ENCODE measurements at places on chromosomes 16 and 17.

DNA sequence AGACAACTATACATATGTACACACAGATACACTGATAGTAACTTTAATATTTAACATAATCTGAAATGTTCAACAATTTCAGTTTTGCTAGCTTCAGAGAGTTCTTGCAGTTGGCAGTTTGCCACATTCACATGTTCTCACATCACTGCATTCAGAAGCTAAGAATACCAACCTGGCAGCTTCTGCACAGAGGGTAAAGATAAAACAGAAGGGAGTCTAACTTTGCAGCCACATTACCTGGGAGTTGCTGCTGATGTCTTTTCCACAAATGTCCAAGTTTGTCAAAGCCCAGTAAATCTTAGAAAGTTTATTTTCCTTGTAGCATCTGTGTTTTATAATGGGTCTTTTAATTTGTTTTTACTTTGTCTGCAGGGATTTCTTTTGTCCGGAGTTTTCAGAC lies 332.0 kb downstream of the BCAS3 start:
- no peak for DNase-seq

- DNase-seq, result no peak
Observed at GRCh38 chr17:39508987-39509386, 47.7 kb downstream of the CDK12 start.

GRCh38 chr17:47687328-47687690 lies 6.7 kb upstream of the TBKBP1 start:
- DNase-seq, result no peak

- no peak for DNase-seq
Observed at GRCh38 chr17:54902611-54903010, 2.0 kb downstream of the TOM1L1 start.

DNA sequence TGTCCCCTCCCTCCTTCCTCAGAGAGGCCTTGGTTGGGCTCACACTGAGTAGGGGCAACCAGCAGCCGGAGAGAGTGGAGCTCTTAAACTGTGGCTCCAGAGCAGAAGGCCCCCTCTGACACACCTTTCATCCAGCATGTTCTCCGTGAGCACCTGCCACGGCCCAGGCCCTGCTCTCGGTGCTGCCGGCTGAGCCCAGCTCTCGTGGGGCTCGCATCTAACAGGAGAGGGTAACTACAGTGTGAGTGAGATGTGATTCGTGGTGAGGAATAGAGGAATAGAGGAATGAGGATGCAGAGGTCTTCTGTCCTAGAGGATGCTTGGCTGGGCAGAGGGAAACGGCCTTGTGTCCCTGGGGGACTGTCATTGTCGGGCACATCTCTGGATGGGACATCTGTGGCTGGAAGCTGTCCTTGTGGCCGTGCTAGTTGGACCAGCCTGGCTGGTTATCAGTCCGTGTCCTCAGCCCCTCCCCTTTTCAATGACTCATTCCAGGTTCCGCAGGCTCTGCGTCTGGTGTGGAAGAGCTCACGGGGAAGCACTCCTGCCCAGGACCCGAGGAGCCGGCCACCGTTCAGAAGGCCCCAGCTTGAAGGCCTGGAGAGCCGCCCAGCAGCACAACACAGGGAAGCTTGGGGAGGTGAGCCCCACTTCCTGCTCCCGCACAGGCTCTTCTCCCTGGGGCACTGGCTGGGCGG lies 11.9 kb upstream of the DNASE1 start:
- DNase-seq, result no peak

GRCh38 chr17:13671771-13672170 lies 70.0 kb upstream of the HS3ST3A1 start:
- no peak for DNase-seq

GRCh38 chr16:66484453-66485213 lies 57.5 kb downstream of the BEAN1 start:
- DNase-seq, result no peak

DNA sequence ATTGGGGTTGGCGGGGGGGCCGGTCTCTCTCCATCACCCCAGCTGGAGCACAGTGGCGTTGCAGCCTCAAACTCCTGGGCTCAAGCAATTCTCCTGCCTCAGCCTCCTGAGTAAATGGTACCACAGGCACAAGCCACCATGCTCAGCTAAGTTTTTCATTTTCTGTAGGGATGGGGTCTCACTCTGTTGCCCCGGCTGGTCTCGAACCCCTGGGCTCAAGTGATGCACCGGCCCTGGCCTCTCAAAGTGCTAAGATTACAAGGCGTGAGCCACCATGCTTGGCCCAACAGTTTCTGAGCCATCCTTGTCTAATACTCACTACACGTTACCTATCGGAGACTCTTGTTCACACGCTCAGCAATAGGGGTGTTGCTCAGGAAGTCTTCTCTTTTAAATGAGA lies 11.6 kb downstream of the WDR59 start:
- DNase-seq, result no peak

DNA sequence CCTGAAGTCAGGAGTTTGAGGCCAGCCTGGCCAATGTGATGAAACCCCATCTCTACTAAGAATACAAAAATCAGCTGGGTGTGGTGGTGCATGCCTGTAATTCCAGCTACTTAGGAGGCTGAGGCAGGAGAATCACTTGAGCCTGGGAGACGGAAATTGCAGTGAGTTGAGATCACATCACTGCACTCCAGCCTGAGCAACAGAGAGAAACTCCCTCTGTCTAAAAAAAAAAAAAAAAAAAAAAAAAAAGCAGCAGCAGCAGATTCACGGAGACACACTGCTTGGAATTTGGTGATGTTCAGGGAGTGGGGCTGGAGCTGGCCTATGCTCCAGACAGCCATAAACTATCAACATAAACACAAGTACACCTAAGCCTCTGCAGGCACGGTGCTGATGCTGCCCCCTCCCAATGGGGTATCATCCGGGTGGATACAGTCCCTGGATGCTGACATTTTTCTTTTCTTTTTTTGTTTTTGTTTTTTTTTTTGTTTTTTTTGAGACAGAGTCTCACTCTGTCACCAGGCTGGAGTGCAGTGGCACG lies 39.6 kb upstream of the RHOT1 start:
- DNase-seq, result no peak

GRCh38 chr17:39169518-39169917 lies 3.6 kb upstream of the ARL5C start:
- no peak for DNase-seq

DNA sequence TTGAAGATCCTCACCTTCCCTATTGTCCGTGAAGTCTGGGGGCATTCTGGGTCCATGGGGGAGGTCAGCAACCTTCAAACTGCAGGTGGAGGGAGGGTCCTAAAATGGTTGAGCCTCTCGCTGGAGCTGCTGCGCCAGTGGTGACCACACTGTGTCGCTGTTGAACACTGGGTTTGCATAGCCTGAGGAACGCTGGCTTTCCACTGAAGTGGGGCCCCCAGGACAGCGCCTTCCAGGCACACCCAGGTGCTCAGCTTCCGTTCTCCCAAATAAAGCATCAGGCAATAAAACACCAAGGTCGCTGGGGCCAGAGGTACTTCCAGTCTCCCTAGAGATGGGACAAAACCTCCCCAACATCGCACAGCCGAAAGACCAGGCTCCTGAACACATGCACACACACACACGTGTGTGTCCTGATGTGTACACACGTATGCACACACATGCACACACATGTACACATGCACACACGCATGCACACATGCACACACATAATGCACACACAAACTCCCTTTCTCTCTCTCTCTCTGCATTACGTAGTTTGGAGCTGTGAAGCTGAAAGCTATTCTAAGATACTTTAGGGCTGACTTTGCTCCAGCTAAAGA lies 120.6 kb downstream of the IRF8 start:
- DNase-seq, result no peak

DNA sequence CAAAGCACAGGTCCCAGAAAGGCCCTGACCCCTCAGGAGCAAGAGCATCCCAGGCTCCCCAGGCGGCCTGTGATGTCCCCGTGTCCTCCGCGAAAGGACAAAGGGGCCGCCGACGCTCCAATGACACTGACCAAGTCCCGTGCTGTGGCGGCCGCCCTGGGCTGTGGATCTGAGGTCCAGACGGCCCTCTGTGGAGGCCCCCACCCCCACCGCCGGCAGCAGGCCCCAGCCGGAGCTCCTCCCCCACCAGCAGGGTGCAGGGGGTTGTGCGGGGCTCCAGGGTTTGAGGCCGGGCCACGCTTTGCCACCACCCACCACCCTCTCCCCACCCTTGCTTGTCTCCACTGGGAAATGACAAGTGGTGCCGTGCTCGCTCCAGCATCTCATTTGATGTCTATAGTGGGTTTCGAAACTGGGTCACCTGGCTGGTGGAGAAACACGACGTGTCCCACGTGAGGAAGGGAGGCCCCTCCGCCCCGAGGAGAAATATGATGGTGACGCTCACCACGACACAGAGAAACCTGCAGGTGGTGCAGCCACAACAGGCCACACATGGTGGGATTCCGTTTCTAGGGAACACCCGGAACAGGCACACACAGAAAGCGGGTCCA lies 31.2 kb upstream of the ZNF469 start:
- no peak for DNase-seq

DNA sequence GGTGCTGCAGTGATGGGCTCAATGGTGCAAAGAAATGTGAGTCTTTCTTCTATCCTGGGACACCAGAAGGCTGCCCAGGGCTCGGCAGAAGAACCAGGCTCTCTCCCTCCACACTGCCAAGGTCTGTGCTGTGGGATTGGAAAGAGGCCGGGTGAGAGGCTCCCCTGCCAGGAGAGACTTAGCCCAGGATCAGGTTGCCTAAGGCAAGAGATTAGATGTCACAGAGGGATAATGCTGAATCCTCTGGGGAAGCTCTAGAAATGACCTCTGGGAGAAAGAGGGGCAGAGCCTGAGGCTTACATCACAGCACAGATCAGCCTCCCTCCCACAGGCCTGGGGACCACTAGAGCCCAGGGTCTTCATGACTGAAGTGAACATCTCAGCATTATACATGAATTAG lies 5.7 kb upstream of the DOC2B start:
- no peak for DNase-seq
